ENCODE measurements at places on chromosomes 16 and 17.

DNA sequence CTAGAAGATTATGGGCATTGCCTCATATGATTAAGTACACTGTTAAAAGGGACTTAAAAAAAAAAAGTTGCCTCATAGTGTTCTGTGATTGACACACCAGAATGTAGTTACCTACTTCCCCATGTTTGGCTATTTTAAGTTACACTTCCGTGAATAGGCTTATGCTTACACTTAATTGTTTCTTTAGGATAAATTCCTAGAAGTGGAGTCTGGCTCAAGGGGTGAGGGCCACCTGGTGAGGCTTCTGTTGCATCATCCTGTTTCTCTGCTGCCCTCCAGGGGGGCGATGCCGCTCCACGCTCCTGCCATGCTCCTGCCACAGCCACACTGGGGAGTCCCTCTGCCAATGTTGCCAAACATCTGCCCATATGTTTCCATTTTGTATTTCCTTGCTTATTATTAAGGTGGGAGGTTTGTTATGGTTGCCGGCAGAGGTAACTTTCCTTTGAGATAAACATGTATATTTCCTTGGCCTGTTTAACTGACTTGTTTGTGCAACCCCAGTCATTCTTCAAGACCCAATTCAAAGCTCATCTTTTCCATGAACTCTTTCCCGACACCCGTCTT lies 73.1 kb downstream of the KSR1 start:
- no peak for DNase-seq

DNA sequence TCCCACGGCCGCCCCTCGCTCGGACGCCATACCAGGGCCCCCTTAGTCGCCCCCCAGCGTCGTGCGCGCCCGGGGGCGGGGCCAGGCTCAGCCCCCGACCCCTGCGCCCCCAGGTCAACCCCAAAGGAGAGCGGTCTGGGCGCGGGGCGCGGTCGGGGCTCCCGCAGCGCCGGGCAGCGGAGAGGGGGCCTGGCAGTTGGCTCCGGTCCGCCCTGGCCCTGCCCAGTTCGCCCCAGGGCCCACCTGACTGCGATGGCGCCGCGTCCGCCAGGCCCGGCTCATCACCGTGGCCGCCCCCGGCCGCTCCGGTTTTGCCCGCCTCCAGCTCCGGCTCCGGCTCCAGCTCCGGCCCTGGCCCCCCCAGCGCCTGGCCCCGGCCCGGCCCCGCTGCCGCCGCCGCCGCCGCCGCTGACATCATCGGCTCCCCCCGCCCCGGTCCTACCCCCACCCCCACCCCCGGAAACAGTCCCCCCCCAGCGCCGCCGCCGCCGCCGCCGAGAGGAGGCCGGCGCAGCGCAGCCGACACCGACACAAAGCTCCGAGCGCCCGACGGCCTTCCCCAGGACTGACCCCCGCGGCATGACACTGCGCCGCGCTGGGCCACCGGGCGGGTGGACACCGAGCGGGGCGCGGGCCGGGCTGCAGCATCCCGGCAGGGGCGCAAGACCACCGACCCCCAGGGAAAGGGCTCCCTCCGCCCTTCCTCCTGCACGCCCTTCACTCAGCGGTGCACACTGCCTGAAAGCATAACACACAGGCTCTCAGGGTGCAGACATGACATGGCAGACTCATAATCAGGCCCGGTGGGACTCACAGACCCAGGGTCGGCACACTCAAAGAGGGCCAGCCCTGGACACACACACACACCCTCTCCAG lies at the start of gene ZBTB4:
TSS of gene ZBTB4 (minus strand) at position 419 of the 876 bp plus-strand sequence. CDS start 12,830 bp downstream, outside the sequence.
- peak; percentile 22 for DNase-seq

GRCh38 chr16:57265850-57266530 lies 18.5 kb downstream of the PLLP start:
- no peak for DNase-seq

- DNase-seq = no peak
These were observed 59.8 kb downstream of the PIPOX start for GRCh38 chr17:29102741-29103181.

- no peak for DNase-seq
These were observed 34.3 kb upstream of the SLC12A3 start for GRCh38 chr16:56830669-56831068.

DNA sequence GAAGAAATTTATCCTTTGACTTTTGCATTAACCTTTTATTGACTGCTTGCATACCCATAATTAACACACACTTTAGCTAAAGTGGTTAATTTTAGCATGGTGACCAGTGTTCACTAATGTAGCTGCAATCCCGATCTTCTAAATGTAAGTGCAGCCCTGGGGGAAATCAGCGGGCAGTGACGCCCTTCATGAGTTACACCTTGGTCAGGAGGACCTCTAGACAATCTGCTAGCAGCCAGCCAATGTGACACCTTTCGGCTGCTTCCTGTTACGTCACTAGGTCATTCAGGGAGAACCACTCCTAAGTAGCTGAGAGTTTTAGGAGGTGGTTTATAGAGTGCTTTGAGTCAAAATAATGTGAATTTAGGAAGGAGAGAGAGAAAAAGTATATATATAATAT lies 180.5 kb downstream of the IRX3 start:
- DNase-seq = no peak

- no peak for DNase-seq
These were observed 77.7 kb downstream of the GAS7 start for GRCh38 chr17:10120749-10121148.

- DNase-seq = no peak
These were observed 102.6 kb upstream of the CREBBP start for GRCh38 chr16:3983081-3983520.

GRCh38 chr17:35531160-35531559 lies 6.3 kb downstream of the SLFN12L start:
- DNase-seq = no peak

DNA sequence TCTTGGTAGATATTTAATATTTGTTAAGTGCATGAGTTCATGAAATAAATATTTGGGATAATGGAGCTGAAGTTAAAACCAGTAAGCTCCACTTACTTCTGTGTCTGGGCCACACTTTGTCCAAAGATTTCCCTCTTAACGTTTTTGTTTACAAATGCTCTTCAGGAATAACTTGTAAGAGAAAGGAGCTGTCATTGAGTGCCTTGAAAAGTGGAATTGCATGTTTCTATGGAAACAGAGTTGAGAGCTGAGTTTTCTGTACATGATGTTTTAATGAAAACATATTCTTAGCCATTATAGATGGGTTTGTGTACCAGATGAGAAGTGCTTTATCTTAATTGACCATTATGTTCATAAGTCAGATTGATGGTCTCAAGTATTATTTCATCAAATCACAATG lies 1045.4 kb upstream of the EEF2KMT start:
- no peak for DNase-seq

GRCh38 chr16:69057400-69058378 lies 47.8 kb upstream of the HAS3 start:
- no peak for DNase-seq

- DNase-seq = no peak
These were observed 104.9 kb downstream of the KCNJ2 start for GRCh38 chr17:70274255-70274654.

DNA sequence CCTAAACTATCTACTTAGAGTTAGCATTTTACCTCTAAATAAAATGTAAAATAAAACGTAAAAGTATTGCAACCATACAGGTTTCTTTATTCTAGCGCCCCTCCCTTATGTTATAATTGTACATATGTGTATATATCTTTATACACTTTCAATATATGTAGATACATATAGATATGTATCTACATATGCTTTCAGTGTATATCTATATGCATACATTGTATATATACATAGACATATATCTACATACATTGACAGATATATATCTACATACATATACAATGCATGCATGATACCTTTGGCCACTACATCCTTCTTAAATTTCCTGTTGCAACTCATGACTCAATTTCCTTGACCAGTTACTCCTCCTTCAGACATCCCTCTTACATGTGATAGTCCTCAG lies 16.7 kb downstream of the BPTF start:
- no peak for DNase-seq

DNA sequence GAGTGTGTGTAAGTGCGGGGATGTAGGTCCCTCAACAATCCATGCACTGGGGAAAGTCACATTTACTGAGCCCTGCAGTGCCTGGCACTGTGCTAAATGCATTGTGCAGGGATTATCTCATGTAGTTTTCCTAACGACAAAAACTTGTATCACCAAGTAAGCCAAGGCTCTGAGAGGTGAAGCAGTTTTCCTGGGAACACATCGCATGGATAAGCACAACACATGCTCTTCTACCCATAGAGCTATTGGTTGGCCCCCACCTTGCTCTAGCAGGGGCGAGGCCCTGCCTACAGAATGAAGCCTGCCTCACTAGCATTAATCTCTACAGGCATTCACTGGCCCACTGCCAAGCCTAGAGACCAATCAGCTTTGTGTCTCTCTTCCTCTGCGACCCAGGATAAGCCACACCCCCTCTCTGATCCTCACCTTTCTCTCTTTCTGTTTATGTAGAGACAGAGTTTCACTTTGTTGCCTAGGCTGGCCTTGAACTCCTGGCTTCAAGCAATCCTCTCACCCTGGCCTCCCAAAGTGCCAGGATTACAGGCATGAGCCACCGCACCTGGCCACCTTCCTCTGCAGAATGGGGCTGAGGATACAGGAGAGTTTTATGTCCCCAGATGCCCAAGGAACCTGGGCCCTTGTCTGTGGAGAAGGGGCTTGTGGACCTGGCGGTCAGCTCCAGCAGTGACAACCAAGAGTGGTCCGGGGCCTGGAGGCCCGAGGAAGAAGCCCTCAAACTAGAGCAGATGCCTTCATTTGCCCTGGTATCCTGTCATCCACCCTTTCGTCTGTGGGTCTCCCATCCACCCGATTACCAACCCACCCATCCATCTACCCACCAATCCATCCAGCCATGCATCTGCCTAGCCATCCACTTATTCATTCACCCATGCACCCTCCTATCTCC lies 12.8 kb downstream of the CDH16 start:
- peak; percentile 7 for DNase-seq

DNA sequence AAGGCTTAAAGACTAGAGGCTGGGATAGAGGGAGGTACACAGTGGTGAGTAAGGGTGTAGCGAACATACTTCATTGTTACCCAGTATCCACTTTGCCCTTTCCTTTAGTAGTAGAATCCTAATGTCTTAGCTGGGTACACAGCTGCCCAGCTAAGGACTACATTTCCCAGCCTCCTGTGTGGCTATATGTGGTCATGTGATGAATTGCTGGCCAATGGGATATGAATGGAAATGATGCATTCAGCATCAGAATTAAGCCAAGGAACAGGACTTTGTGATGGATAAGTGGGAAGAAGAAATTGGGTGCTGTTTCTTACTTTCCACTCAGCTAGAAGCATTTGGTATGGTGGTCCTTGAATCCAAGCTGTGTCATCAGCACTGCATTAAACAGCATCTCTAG lies 55.9 kb downstream of the FOXL1 start:
- DNase-seq = no peak

- DNase-seq = no peak
These were observed 2.3 kb upstream of the CDH11 start for GRCh38 chr16:65124212-65124548.

DNA sequence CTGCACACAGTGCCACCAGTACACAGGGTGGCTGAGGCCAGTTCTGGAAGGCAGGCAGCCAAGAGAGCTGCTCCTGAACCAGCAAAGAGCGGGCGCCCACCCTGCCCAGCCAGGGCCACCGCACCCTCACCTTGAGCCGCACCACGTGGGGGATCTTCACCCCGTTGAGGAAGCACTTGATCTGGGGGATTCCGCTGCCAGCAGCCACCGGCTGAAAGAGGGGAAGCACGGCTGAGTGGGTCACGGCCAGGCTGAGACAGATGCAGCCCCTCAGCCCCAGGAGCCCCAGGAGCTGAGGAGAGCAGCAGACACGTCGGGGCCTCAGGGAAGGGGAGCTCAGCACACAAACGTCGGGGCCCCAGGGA lies 14.6 kb upstream of the CCDC154 start:
- DNase-seq = no peak

DNA sequence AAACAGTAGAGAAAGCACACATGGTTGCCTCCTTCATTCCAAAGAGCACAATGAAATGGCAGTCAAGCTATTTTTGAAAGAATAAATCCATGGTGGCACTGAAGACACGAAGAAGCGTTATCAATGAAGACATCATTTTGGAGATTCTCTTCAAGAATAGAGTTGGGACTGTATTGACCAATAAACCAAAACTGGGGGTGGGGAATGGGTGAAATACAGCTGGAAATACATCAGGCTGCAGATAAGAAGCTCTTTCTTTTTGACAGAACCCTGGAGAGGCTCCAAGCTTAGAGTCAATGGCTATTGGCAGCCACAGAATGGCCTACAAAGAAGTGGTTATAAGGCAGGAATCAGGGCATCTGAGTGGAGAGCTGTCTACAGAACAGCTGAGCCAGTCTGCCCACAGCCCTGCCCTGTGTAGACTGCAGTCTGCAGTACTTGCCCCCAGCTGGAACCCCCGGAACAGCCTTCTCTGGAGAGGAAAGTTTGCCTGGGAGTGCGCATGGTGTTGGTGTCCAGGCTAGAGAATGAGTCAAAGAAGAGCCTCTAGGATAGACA lies 100.4 kb downstream of the STX8 start:
- no peak for DNase-seq

DNA sequence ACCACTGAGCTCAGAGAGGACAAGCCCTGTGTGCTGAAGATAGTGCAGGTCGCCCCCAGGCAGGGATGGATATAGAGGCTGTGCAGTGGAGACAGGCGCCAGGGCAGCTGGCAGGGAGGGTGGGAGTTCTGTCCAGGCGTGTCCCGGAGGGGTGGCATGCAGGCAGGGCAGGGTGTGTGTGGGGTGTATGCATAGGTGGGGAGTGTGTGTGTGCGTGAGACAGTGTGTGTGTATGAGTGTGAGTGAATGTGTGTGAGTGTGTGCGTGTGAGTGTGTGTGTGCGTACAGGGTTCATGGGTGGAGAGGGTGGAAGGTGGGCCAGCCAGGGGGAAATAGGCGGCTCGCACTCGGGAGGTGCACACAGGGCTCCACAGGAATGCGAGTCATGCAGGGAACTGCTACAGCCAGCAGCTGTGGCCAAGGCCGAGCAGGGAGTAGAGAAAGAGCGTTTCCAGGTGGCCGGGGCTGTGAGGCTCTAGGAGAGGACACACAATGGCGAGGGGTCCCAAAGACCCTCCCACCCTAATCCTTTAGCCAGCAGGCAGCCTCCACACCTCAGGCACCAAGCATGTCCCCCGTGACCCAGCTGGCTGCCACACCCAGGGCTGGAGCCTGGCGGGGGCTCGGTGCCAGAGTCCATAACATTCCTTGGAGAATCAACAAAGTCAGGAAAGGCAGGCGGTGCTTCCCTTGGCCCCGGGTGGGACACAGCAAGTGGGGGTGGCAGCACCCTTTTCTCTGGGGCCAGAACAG lies 4.6 kb downstream of the PLCD3 start:
- DNase-seq = no peak

DNA sequence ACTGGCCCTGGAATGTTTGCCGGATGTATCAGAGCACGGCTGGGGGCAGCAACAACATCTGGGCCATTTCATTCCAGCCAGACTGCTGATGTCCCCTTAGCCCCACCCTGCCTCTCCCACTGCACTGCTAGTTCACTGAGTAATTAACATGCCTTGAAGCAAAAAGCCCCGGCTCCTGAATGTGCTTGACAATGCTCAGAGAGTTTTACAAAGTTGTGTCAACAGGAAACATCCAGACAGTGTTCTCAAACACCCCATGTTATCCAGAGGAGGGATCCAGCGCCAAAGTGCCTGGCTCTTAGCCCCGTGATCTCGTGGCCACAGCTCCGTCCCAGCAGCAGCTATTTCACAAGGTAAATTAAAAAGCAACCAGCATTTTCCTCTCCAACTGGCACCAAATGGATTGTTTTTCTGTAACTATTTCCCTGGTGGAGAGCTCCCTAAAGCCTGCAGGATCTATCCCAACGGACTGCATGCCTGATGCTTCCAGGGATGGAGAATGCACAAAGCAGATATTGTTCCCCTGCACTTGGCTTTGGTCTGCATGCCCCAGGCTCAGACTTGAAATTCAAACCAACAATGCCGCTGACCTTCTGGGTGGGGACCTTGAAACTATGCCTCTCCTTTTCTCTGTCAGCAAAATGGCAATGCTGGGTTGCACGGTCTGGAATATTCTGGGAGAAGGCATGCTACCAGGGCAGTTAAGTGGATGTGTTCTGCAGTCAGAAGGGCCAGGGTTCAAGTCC lies 115.6 kb upstream of the CDH5 start:
- no peak for DNase-seq
